ENCODE measurements at places on chromosomes 4 and X.

GRCh38 chrX:71098951-71099506, 3.4 kb downstream of the FOXO4 start:
- no peak for DNase-seq

- DNase-seq = no peak
These were observed 29.0 kb downstream of the NKX3-2 start for GRCh38 chr4:13515268-13515667.

GRCh38 chr4:30601070-30601865, 118.9 kb upstream of the PCDH7 start:
- no peak for DNase-seq

- no peak for DNase-seq
These were observed 467.6 kb upstream of the CNKSR2 start for GRCh38 chrX:20906571-20906970.

- DNase-seq = no peak
These were observed 106.7 kb upstream of the MSX1 start for GRCh38 chr4:4752576-4753401.

GRCh38 chr4:172650758-172651530, 517.7 kb upstream of the GALNT7 start:
- no peak for DNase-seq

DNA sequence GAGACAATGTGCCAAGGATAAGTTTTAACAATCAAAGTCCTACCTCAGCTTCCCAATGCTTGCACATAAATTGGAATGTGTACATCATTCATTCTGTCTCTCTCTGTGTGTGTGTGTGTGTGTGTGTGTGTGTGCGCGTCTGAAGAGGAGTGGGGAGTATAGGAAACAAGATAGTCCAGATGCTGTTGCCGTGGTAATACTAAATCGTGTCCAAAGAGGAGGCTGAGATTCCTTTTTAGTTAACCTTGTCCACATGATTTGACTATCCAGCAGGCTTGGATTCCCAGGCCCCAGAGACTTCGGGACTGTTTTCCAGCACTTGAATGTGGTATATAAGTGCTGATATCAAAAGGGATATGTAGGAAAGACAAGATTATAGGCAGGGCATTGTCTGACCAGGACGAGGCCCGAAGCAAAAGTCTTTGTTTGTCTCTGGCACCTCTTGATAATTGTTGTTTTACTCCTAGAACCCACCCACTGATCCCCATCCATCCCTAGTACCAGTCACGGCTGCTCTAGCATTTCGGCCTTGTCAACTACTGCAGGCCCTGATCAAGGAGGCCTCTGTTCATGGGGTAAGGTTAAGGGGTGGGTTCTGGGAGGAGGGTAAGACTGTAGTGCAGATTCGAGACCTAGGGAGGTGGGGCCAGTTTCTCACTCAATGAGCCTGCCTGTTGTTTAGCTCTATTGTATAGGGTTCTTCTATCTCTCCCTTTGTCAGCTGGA, 3.9 kb downstream of the PLP1 start:
- no peak for DNase-seq

- DNase-seq = no peak
These were observed 54.3 kb downstream of the TSC22D3 start for GRCh38 chrX:107721318-107721717.

- no peak for DNase-seq
These were observed 11.2 kb upstream of the TAB3 start for GRCh38 chrX:30900227-30900626.

- DNase-seq = no peak
These were observed 2050.7 kb downstream of the ARAP2 start for GRCh38 chr4:34193451-34194154.

DNA sequence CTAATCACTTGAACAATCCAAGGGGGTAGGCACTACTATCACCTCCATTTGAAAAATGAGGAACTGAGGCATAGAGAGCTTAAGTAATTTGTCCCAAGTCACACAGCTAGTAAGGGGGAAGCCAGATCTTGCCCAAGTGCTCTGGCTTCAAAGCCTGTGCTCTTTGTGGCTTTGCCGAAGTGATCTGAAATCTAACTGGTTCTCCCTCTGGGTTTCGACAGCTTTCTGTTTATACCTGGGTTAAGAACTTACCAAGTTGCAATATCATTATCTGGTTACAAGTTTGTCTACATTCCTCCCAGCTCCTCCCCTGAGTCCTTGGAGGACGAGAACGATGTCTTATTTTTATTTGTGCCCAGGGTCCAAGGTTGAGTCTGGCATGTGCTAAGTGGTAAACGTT, 125.3 kb upstream of the RAI2 start:
- no peak for DNase-seq

GRCh38 chr4:147779451-147779850, 47.6 kb downstream of the ARHGAP10 start:
- DNase-seq = no peak

DNA sequence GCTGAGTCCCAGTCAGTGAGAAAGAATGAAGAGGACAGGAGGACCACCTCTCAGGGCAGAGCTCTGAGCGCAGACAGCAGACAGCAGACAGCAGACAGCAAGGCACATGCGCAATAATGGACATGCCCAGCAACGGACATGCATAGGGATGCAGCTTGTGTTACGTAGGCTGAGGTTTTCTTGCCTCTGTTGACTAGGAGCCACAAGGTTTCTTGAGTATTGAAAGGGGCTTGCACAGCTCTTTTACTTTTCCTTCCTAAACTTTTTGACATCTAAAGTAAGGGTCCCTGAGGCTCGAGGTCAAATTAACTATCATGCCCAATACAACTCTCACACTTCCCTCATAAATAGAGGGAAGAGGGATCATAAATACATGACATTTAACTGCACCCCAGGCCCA, at the start of gene PAGE3:
Gene PAGE3 (minus strand): TSS at position 101 of the 400 bp plus-strand sequence. CDS start 1,013 bp downstream, outside the sequence.
- DNase-seq = no peak

DNA sequence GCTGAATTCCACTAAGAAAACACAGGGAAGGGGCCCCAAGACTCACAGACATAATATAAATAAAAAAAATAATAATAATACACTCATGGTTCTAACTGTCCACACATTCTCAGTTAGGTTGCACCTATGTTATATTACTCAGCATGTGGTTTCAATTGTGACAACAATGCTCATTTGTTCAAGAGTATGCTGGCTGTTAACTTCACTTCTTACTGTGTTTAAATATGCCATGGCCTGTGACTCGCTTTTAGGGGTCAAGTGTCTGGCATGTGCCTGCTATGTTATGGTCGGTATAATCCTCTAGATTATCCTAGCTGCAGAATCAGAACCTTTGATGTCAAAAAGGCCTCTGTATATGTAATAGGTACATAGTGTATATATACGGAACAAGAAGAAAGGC, 324.8 kb upstream of the INTU start:
- no peak for DNase-seq

- DNase-seq = no peak
These were observed 39.3 kb downstream of the EVC start for GRCh38 chr4:5750052-5750945.

GRCh38 chrX:110056419-110056818, 53.5 kb downstream of the TMEM164 start:
- no peak for DNase-seq

DNA sequence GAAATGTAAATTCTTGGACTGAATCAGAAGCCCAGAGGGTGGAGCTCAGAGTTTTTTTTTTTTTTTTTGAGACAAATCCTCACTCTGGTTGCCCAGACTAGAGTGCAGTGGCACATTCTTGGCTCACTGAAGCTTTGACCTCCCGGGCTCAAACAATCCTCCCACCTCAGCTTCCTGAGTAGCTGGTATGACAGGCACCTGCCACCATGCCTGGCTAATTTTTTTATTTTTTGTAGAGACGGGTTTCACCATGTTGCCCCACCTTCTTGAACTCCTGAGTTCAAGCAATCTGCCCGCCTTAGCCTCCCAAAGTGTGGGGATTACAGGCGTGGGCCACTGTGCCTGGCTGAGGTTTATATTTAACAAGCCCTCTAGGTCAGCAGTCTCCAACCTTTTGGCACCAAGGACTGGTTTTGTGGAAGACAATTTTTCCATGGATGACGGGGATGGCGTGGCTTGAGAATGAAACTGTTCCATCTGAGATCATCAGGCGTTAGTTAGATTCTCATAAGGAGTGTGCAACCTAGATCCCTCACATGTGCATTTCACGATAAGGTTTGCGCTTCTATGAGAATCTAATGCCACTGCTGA, 76.7 kb downstream of the FHIP1A start:
- DNase-seq = no peak

DNA sequence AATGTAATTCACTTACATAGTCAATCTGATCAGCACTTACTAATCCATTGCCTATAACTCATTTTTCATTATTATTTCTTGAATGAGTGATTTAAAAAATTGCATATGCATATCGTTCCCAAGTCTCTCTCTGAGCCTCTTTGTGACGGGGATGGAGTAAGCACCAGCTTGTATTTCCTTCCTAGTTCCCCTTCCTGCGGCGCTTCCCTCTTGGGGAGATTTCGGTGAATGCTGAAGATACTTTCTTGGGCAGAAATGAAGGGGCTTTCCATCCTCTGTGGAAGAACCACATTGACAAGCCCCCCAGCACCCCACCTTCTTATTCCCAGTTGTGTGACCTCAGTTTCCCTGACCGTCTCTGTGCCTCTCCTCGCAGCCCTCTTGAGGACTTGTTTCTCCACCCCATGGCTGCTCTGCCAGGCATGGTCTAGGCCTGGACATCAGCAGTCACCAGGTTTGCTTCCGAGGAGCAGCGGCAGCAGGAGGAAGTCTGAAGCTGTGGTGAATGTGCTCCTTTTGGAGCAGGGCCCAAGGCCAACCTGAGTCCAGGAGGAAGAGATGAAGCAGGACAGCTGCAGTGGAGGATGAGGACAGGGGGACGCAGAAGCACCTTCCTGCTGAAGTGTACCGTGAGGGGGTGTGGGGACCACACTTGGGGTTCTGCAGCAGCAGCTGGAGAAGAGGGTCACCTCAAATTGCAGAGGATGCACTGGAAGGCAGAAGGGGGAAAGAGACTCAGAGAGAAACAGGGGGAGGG, 124.9 kb downstream of the IRF2 start:
- DNase-seq = no peak

DNA sequence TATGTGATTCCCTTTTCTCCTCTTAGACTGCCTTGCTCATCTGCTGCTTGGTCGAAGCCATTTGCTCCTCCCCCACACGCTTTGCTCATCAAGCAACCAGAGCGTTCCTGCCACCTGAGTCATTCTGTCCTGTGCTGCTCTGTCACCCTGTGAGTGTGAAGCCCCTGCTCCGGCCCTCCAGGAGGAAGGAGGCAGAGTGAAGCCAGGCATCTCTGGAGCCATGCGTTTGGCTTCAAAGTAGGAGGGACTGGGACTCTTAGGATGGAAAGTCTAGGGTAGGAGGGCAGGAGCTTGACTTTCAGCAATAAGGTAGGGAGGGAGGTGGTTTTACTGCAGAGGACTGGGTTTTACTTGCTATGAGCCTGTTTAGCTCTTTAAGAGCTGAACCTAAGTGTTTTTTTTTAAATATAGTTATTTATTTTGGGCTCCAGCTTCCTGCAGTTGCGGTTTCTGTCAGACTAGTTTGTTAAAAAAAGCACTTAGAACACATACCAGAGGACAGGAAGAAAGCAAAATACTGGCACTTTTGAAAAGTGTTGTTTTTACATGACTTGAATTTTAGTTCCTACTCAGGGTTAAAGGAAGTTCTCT, 63.6 kb downstream of the SPINK2 start:
- no peak for DNase-seq

- no peak for DNase-seq
These were observed 29.4 kb upstream of the GYG2 start for GRCh38 chrX:2799369-2799768.

DNA sequence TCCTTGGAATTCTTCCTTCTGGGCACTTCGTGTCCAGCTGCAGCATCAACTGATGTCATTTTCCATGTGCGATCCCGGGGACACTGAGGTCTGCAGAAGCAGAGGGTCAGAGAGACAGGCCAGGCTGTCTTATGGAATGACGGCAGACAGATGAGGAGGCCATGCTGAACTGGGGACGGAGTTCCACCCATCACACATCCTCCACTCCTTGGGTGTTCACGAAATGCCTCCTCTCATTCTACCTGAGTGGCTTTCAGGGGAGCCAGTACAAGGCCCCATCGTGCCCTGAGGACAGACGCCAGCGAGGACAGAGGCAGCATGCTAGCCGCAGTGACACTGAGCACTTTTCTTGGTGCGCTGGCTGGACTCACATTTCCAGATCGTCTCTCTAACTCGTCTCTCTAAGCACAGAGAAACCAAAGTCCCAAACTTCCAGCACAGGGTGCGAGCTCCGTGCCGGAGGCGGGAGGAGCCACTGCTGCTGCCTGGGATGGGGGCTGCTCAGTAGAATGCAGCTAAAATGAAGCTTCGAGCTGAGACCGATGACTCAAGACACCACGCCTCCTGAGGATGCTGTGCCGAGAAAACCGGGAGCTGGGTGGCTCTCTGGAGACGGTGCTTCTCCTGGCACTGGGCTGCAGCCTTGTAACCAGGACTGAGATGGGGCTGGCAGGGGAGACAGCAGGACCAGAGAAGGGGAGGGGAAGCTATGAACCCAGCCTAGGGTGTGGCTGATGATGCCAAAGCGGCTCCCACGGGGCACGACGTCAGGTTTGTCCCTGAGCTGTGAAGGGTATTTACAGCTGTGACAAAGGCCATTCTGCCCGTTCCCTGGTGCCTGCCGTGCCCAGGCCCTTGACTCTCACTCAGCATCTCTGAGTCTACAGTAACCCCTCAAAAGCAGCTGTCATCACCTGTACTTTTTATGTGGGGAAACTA, 8.2 kb downstream of the ABLIM2 start:
- DNase-seq = no peak

DNA sequence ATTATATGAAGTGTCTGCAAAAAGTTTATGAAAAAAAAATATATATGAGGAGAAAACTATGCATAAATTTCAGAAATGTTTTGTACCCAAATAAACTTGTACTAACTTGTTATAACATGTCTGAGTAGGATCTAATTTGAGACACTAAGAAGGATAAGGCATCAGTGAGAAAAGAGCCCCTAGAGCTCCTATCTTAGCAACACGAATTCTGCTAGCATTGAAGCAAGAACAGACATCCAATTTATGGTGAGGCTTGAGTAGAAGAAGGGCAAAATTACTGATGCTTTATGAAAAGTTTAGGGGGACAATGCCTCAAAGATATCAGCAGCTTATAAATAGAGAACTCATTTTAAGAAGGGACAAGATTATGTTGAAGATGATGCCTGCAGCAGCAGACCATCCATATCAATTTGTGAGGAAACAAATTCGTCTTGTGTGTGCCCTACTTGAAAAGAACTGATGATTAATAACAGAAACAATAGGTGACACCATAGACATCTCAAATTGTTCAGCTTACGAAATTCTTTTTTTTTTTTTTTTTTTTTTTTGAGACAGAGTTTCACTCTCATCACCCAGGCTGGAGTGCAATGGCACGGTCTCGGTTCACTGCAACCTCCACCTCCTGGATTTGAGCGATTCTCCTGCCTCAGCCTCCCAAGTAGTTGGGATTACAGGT, 35.7 kb upstream of the ADAM29 start:
- DNase-seq = no peak

DNA sequence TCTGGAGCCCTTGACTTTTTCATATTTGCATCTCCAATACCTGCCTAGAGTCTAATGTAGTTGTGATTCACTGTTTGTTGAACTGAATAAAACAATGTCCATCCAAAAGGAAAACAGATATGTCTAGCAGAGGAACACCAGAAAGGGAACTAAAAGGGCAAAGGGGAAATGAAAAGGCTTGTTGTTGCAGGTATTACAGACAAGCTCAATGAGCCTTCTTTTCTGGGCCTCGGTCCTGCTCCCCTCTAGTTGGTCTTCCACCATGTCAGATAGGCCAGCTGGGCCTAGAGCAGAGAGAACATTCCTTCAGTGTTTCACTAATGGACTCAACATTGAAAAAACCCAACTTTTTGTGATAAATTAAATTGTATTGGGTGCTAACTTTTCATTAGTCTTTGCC, 55.4 kb downstream of the ZFX start:
- no peak for DNase-seq

Data from cerebellar nuclear complex (tissue), 1 donor.